ENCODE measurements at places on chromosomes 4 and X.

GRCh38 chr4:80731436-80731835, 299.1 kb upstream of the BMP3 start:
- DNase-seq, result no peak

DNA sequence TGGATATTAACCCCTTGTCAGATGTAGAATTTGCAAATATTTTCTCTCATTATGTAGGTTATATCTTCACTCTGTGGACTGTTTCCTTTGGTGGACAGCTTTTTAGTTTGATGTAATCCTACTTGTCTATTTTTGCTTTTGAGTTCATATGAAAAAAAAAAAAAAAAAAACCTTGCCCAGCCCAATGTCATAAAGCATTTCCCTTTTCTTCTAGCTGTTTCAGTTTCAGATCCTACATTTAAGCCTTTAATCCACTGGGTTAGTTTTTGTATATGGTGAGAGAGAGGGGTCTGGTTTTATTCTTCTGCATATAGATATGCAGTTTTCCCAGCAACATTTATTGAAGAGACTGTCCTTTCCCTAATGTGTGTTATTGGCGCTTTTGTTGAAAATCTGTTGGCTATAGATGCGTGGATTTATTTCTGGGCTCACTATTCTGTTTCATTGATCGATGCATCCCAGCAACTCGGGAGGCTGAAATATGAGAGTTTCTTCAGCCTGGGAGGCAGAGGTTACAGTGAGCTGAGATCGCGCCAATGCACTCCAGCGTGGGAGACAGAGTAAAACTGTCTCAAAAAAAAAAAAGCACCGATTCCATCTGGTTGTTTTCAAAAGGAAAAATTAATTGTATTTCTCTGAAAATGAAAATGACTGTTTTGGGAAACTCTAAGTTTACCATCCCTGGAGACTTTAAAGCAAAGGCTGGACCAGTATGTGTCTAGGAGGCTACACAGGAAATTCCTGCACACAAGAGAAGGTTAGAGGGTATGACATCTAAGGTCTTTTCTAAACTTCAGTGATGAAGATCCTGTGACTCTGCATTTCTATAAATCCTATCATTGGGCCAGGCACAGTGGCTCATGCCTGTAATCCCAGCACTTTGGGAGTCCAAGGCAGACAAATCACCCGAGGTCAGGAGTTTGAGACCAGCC, 35.6 kb downstream of the STEEP1 start:
- no peak for DNase-seq

DNA sequence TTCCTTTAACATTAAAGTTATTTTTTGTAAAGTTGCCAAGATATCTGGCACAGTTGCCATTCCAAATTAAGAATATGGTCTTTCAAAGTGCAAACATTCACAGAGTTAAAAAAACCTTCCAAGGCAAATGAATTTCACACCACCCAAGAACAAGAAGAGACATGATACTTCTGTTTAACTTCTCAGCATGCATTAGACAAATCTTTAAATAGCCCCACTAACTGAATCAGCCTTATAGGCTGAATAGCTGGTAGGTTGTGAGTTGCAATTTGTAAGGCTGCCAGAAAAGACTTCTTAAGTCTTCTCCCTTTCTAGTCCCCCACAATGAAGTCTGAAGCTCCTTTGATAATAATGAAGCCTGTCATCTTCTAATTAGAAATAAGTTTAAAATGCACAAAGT, 95.6 kb downstream of the MAPK10 start:
- no peak for DNase-seq

DNA sequence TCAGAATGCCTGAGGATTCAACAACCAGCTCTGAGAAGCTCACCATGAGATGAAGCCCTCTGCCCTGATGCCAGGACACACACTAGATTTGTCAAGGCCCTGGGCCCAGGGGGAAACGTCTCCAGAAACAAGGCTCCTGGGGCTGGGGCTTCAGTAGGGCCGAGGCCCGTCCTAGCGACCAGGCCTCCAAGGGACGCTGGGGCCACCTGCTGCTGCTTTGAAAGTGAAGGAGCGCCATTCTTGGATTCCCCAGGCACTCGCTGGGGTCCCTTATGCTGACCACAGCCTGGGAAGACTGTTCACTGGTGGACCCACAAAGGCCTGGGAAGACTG, 23.9 kb downstream of the PDE6B start:
- no peak for DNase-seq

GRCh38 chr4:177574446-177574845, 132.2 kb upstream of the AGA start:
- peak; percentile 50 for DNase-seq

DNA sequence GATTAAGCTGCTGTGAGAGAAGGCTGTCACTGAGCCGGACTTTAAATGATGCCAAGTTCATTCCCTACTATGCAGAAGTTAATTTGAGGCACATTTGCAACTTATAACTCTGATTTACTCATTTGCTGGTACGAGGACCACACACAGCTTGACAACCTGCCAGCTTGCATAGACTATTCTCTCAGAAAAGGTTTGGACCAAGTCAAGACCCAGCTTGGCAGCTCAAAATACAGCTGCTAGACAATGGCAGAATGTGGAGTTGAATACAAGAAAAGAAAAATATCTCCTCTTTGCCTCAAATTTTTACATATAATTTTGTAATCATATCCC, 338.9 kb downstream of the DHX15 start:
- peak; percentile 44 for DNase-seq

- DNase-seq, result no peak
Measured at GRCh38 chr4:83758285-83758684, 222.4 kb downstream of the GPAT3 start.

GRCh38 chr4:3390288-3390811, 51.4 kb upstream of the HGFAC start:
- DNase-seq, result no peak

GRCh38 chr4:3729188-3729881, 36.9 kb upstream of the ADRA2C start:
- DNase-seq, result peak; percentile 28

Data from astrocyte of the hippocampus (primary cell).